ENCODE measurements at places on chromosomes 6 and 20. TPM values are rescaled to one million over a fixed set of nuclear protein-coding genes. Genes with fewer than 3 reads are reported as not detected.

- peak; percentile 48 for DNase-seq
Measured at GRCh38 chr20:38893056-38893564, 33.1 kb upstream of the FAM83D start.

GRCh38 chr6:129555206-129555832 lies 154.7 kb downstream of the ARHGAP18 start:
- DNase-seq, result no peak

The SLC22A23 gene
- total RNA-seq, result 0.75 TPM

DNA sequence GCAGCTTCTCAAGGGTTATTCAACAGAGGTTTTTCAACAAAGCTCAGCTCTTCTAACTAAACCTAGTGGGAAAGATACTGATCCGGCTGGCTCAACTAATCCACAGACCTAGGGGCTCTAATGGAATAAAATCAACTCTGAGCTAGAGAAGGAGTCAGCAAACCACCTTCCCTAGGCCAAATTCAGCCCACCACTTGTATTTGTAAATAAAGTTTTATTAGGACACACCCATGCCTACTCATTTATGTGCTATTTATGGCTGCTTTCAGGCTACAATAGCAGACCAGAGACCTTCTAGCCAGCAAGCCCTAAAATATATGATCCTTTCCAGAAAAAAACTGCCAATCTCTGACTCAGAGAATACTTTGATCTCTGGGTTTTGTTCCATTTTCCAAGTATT lies 6.0 kb upstream of the RAB22A start:
- DNase-seq, result no peak

DNA sequence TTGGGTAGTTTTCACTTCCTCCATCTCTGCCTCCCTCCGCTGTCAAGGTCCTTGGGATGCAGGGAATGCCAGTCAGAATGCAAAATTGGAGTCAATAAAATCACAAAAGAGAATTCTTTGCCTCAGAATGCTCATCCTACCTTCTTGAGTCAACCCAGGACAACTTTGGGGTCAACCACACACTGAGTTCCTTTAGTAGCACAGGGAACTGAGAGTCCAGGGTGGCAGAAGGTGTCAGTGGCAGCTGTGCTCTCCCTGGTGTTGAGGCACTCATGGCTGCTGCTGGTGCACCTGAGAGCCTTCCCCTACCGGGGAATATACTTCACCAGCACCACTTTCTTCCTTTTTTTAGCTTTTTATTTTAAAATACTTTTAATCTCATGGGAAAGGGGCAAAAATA lies 829 bp upstream of the NOTCH4 start:
- DNase-seq, result peak; percentile 64

DNA sequence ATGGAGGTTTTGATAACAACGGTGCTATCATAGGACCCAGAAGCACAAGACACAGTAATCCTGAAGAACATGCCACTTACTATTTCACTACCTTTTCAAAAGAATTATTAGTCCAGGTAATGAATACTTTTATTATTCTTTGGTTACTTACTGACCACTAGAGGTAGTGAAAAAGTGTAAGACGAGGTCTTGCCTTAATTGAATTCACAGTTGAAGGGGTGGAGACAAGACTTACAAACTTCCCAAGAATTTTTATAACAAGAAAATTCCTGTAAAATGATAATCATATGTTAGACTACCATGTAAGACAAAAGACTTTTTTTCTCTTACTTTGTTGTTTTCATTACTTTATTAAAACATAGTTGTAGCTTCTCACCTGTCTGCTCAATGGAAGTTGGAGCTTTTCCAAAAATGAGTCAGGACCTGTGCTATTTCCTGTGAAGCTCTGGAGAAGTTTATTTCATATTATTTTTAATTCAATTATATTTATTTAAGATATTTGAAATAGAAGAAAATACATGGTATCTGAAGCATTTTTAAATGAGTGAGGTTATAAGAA lies 52.4 kb downstream of the DOP1A start:
- no peak for DNase-seq

Data from B cell (primary cell).